ENCODE measurements at places on chromosomes 5 and 9.

DNA sequence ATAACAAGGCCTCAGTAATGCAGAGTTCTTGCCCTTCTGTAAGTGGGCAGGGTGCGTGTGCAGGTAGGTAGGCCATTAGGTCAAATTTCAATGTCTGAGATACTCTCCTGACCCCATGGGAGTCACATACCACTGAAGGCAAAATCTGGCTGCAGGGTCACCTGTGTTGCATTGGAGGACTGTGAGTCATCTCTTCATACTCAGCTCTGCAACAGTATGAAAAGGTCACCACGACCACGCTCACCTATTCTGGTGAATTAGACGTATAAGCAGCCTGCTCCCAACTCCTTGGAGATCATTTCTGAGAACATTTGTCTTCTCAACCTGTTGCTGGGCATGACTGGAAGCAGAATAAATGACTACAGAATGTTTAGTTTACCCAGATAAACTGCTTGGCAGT lies 599.8 kb downstream of the PDE4D start:
- DNase-seq = no peak

DNA sequence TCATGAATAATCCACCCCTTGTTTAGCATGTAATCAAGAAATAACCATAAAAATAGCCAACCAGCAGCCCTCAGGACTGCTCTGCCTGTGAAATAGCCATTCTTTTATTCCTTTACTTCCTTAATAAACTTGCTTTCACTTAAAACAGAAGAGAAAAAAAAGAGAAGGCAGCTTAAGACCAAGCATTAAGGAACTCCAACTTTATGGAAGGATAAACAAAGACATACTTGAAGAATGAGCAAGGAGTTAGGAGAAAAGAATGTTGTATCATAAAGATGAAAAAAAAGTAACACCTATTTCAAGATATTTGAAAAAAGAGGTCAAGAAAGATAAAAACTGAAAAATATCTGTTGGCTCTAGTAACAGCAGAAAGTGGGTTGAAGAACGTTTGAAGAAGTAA lies 107.6 kb downstream of the RNF180 start:
- DNase-seq = no peak

DNA sequence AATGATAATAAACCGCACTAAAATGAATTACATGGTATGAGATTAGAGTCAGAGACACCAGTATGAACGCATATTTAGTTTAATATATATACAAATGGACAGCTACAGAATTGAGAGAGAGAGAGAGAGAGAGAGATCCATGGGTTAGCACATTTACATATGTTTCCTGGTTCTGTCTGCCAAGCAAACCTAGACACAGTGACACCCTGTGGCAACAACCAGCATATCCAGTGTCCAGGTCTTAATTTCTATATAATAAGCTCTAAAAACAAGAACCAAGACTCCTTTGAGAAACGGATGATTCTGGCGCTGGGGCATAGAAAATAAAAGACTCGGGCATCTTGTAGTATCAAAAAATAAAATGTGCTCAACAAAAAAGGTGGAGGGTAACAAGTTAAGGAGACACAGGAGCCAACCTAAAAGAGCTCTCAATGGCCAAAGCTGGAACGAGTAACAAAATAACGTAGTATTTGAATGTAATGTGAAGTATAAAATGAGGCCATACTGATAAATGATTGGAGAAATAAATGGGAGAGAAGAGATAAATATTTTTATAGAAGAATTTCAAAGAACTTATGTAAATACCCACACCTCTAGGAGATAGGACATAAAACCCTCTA lies 84.5 kb downstream of the RFX3 start:
- peak; percentile 44 for DNase-seq

DNA sequence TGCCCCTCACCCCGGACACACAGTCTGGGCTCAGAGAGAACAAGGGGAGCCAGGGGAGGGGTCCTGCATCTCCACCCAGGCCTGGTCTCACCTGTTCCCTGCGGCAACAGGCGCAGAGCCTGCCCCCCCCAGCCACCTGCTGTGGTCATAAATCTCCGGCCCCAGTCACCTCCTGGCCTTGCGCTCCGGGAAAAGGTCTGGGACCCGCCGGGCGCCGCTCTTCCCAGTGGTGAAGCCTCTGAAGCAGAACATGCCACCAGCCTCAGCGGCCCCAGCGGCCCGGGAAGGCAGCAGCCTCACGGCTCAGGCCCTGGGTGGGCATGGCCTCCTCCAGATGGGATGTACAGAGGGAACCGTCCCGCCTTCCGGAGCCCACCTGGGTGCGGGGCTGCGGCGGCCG lies 20.6 kb downstream of the NOTCH1 start:
- no peak for DNase-seq

DNA sequence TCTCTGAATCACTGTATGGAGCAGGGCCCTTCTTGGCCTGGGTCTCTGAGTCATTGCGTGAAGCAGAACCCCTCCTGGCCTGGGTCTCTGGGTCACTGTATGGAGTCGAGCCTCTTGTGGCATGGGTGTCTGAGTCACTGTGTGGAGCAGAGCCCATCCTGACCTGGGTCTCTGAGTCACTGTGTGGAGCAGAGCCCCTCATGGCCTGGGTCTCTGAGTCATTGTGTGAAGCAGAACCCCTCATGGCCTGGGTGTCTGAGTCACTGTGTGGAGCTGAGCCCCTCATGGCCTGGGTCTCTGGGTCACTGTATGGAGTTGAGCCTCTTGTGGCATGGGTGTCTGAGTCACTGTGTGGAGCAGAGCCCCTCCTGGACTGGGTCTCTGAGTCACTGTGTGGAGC lies 94.0 kb upstream of the RAPGEF1 start:
- no peak for DNase-seq

- no peak for DNase-seq
These were observed 42.8 kb upstream of the NR4A3 start for GRCh38 chr9:99778836-99779235.

DNA sequence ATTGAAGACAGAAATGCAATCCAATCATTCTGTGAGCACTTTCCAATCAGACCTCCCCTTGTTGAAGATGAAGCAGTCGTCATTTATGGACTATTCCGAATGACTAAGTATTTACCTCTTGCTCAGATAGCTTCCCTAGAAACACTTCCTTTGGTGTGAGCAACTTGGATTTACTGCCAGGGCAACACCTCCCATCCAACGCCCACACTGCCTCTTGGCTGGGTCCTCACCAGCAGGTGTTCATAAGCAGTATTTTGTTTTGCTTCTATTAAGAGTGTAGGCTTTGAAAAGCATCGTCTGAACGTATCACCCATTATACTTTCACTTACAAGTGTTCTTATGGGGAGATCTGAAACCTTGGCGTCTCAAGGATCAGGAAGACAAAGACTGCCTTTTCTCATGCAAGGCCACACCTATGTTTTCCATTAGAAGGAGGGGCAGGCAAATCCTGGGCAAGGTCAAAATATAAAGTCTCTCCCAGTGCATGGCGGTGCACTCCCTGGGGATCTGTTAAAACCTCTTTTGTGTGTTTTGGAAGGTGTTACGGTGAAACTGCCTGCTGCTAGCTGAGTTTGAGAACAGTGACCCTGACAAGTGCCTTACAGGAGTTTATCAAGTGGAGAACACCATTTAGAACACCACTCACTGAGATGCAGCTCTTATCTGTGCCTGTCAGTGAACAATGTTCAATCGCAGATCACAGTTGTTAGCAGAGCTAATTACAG lies 10.6 kb upstream of the MARCHF3 start:
- DNase-seq = peak; percentile 40

GRCh38 chr5:55325621-55326020 lies 17.8 kb downstream of the MTREX start:
- DNase-seq = no peak

DNA sequence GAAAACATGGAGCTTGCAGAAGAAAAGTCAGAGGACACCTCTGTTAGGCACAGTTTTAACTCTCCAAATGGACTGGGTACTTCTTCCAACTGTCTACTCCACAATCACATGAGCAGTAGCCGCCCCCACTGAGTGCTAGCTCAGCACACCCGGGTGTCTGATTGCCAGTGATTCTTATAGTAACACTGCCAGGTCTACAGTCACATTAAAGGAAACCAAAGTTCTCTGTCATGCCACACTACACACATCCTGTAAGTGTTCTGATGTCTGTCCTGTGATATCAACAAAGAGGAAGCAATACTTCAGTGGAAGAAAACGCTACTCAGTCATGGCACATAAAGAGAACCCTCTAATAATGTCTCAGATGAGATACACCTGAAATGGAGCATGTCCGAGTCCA lies at the start of gene HAVCR2:
Gene HAVCR2 (minus strand): TSS at position 69 of the 400 bp plus-strand sequence. CDS start 61 bp downstream, at position 8.
- no peak for DNase-seq

Data from NCI-H526 treated with DMSO at 0.1 percent for 48 hours (cell line).